ENCODE measurements at places on chromosomes 5 and 9.
A peak's percentile ranks its signal among the peaks of the same experiment; 100 is the strongest.

GRCh38 chr9:137007816-137008270 is 11.5 kb upstream of the CLIC3 start:
- no peak for DNase-seq

- no peak for DNase-seq
These were observed 145.4 kb downstream of the MTX3 start for GRCh38 chr5:79845448-79846197.

DNA sequence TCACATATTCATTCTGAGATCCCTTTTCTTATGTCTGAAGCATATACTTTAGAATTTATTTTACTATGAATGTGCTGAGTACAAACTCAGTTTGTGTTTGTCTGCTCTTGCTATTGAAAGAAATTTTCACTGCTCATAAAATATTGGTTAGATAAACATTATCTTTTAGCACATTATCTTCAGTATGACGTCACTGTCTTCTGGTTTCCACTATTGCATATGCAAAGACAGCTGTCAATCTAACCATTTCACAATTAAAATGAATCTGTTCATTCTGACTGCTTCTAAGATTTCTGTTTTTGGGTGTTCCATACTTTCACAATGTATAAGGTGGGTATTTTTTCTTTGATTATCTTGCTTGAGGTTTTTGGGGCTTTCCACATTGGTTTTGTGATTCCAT is 526.2 kb upstream of the CDH6 start:
- DNase-seq = no peak

DNA sequence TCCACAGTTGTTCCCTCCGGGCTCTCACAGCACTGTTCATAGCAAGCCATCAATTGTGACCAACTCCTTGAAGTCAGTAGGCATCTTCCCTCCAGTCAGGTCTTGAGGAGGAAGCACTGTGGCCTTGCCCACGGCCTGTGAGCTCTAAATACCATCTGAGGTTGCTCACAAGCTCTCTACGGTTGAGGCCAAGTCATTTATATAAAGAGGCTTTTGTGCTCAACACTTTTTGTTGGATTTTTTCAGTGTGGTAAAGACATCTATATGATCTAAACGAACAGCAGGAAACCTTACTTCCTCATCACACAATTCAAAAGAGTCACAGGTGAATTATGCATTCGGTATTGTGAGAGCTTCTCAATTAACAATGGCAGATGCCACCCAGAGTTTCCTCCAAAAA is 97.3 kb downstream of the ZNF462 start:
- DNase-seq = no peak

DNA sequence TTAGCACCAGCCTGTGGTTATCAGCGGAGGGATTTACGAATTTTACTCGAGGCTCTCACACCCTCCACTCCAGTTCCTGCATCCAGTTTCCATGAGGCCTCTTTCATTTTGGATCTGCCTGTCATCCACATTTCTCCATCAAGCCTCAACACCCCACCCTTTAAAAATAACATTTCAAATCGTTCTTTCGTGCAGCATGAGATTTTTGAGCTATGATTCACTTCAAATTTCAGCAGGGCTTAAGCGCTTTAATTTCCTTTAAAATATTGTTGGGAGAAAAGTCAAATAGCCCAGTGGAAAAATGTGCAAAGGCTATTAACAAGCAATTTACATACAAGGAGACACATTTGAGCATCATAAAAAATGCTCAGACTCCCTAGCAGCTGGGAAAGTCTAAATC is 103.2 kb downstream of the MSX2 start:
- DNase-seq = no peak

DNA sequence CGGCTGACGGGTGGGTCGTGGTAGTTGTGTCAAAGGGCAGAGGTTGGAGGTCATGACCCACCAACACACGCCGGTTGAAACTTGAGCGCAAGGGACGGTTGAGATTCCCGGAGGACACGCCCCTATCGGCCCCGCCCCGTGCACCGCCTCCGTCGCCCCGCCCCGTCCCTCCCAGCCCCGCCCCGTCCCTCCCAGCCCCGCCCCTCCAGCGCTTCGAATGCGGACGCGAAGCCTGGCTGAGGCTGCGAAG is 226 bp upstream of the RANBP17 start:
- DNase-seq = no peak

- DNase-seq = no peak
These were observed 50.0 kb upstream of the ORM1 start for GRCh38 chr9:114272739-114273431.

GRCh38 chr9:18626046-18626698 is 152.2 kb downstream of the ADAMTSL1 start:
- DNase-seq = no peak

GRCh38 chr9:98256756-98257155 is 1.3 kb upstream of the TBC1D2 start:
- no peak for DNase-seq

DNA sequence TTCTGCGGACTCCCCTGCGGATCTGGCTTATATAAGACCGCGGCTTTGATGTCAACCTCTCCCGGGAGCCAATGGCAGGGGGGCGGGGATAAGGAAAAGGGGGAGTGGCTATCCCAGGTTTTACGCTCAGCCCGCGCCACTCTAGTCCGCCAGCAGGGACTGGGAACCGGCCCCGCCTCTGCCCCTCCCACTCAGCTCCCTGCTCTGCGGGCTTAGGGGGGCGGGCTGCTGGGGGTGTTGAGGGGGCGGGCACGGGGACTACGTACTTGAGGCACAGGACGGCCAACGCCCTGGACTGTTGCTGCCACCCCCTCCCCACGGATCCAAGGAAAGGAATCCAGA is at the start of gene HAND1:
Gene HAND1, minus strand, starts transcription at position 4 of the 342 bp plus-strand sequence. CDS start 219 bp downstream, outside the sequence.
- no peak for DNase-seq

DNA sequence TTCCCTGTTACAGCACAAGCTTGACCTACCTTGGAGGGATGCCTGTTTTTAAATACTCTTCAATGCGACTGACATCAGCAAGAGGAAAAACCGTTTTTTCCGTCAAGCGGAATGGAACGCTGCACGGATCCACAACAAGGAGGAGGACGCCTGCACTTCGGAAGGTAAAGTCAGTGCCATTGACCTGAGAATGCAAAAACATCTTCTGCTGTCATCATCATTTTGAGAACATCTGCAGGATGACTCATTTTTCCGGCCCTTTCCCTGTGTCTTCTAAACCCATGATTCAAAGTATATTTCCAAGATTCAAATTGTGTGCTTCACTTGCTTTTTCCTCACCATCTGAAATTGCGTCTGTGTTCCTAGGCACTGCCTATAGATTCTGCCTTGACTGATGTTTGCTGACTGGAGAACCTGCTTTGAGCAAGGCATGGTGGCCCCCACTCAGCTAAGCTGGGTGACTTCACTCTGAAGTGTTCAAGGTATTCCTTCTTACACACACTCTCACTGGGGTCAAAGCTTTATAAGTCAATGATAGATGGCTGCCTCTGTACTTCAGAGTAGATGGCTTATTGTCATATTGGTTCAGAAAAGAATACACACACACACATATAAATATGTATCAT is 78.1 kb downstream of the CEMIP2 start:
- no peak for DNase-seq

DNA sequence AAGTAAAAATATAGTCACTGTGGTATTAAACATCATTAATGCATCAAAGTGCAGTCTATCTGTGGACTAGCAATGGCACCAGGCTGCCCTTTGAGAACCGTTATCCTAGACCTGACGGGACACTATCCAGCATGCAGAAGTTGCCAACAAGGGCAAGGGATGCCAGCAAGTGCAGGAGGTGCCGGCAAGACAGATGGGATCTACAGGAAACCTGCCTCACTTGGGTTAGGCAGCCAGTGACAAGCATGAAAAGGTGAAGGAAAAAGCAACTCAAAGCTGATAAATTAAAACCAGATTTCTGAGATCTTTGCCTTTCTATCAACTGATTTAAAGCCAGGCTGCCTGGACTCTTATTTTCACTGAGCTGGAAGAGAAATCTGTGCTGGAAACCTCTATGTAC is 315.2 kb upstream of the PDE4D start:
- no peak for DNase-seq

- DNase-seq = peak; percentile 70
These were observed 124.4 kb downstream of the C9orf50 start for GRCh38 chr9:129496473-129497004.

GRCh38 chr9:71897577-71897976 is 13.4 kb downstream of the ABHD17B start:
- DNase-seq = no peak

DNA sequence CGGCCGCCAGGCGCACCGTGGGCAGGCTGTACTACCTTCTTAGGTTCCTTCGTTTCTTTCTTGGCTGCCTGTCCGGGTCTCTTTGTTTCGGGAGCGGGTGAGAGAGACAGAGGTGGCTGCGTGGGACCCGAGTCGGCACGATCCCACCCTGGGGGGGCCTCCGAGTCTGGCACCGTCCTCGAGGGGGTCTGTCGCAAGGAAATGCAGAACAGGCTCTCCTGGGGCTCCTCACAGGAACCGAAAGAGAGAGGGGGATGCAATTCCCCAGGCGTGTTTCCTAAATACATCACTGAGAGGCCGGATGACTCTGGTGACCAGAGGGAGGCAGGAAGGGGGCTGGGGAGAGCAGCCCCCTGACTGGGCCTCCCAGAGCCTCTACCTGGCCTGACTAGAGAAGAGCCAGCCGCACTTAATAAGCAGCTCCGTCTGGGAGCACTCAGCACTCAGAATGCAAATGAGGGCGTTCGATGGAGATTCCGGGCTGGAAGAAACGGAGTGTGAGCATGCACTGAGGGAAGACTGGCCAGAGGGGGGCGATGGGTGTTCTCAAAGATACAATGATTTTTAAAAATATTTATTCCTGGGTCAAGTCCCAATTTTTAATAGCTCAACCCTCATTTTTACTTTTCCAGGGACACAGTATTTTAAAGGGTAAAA is 11.7 kb upstream of the INPP5E start:
- DNase-seq = no peak

- no peak for DNase-seq
These were observed 110.0 kb downstream of the ISOC1 start for GRCh38 chr5:129204525-129204924.

All from GM06990 (cell line).